ENCODE measurements at places on chromosomes 7 and 10.

DNA sequence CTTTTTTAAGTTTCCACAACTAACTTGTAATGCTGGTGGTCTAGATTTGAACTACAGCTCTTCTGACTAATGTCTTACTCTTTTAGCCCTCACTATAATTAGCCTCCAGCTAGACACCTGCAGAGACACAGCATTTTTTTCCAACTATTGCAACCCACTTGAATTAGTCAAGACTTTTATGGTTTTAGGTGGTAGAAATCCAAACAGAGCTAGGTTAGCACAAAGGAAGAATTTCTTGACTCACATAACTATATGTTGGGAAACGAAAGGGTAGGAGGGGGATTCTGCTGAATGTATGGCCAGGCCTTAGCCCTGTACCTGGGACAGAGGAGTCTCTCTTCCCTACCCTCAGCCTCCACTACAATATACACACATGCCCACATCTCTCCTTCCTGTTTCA lies 586.1 kb downstream of the INHBA start:
- DNase-seq: no peak

DNA sequence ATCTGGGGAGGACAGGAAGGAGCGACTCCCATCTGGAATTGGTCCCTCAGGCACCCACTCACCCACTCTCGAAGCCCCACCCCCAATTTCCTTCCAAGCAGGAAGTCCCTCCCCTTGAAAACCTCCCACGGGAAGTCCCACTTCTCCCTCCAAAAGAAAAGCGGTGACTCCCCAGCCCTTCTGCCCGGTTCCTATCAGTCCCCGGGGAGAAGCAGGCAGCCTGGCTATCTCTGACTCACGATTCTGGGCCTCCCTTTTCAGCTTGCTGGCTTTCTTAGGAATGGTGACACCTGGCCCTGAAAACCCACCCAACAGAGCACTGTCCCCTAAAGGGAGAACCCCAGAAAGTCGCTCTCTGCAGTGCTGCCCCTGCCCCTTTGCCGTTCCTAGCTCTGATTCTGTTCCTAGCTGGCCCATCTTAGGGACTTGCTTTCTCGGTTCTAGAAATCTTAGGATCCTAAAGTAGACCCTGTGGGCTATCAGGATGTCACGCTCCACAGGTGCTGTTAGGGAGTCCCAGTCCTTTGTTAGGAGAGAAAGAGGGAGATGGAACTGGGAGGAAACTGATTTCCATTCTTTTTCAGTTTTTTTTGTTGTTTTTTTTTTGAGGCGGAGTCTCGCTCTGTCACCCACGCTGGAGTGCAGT lies 6.0 kb downstream of the TSC22D4 start:
- no peak for DNase-seq

DNA sequence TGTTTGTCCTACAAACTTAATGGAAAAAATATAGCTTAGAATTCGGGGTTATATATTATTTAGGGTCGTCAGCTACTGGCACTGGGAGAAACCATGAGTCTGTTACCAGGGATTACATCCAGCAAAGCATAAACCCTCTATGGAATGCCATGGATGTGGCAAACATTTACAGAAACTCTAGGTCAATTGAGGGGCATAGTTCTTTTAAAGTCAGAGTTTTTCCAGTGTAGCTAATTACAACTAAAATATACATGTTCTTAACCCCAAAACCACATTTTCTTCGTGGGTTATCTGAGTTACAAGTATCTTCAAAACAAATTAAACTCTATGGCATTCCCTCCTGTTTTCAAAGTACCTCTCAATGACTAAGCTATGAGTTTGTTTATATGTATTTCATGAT lies 99.3 kb upstream of the THSD7A start:
- DNase-seq: no peak

DNA sequence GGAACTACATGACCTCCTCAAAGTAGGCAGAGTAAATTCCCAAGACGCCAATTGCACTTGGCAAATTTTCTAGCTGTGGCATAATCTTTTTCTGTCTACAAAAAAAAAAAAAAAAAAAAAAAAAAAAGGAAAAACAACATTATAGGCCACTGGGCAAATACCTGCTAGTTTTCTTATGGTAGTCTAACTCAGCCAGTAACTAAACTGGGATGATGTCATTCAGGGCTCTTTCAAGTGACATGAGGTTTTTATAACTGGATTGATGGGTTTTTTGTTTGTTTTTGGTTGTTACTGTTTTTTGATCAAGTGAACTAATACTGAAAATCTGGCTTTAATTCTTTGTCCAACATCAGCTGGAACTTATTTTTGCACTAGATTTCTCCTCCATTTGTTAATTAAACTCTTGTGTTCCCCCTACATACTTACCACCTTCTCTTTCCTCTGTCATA lies 7.4 kb upstream of the VIM start:
- no peak for DNase-seq

DNA sequence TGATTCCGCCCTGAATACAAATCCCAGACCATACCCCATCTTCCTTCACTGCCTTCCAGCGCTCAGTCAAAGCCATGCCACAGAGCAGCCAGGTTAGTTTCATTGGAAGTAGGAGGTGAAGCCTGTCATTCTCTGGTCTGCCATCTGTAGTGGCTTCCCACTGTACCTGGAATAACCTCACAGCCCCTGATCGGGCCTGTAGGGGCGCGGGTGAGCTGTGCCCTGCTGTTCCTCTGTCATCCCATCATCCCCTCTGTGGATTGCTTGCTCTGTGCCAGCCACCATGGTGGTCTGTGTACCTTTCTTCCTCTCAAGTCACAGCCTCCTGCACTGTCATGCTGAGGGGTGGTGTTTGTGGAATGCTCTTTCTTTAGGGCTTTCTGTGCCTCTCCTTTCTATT lies 155.1 kb downstream of the ZNF22 start:
- no peak for DNase-seq

- no peak for DNase-seq
Measured at GRCh38 chr10:78377356-78377755, 343.7 kb downstream of the RPS24 start.

- DNase-seq: no peak
Measured at GRCh38 chr7:150976529-150977381, 1.4 kb downstream of the KCNH2 start.

DNA sequence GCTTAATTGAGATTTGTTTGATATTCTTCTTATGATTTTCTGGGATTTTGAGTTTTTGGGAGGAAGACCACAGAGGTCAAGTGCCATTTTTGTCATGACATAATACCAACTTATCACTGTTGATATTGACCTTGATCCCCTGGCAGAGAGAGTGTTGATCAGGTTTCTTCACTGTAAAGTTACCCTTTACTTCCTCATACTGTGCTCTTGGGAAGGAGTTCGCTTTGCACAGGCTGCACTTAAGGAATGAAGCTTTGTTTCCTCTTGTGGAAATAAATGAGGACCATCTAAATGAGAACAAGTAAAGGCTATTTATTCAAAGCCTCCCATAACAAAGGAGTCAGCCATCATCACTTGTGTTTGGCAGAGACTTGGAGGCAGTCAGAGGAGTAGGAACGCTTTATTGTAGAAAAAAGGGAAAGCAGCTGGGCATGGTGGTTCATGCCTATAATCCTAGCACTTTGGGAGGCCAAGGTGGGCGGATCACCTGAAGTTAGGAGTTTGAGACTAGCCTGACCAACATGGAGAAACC lies 16.1 kb downstream of the ST7 start:
- no peak for DNase-seq

- no peak for DNase-seq
Measured at GRCh38 chr7:130939321-130940095, 205.5 kb upstream of the KLF14 start.

DNA sequence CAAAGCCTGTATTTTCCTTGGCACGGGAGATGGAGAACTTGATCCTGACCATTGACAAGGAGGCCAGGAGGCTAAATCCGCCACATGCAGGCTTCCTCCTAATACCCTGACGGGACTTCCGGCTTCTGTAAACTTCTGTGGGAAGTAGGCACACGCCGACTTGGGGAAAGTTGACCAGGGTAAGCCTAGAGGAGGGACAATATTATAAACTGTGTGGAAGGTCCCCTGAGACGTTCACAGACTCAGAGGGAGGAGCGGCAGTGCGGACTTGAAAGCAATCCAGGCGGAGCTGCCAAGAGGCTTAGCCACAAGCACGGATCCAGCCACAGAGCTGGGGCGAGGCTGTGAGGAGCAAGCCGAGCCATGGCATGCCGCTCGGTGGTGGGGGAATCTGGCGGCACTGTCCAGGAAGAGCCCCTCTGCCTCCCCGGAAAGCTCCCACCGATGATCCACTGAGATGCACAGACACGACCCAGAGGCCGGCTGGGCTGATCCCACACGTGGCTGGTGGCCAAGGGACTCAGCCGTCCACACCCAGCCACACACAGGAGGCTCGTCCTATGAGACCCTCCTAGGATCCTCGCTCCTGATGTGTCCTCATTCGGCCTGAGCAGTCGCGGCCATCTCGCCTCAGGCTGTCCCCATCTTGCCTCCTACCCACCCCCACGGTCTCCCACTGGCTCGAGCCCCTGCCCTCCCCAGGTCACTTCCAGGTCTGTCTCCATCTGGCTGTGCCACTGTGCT lies 40.0 kb upstream of the INSIG1 start:
- no peak for DNase-seq

DNA sequence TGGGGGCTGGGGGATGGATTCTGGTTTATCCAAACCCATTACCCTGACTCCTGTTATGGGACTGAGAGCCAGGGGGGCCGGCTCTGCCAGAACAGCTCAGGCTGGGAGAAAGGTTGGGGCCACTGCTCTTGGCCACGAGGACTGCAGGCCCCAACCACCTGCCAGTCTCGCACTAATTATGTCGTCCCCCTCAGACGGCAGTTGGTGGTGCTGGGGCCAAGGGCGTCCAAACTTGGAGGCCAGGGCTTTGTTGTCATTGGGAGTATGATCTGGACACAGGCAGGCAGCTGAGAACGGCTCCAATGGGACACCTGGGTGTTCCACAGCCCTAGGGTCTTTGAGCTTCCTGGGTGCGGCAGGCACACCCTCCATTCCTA lies 34.7 kb downstream of the DRGX start:
- DNase-seq: no peak

DNA sequence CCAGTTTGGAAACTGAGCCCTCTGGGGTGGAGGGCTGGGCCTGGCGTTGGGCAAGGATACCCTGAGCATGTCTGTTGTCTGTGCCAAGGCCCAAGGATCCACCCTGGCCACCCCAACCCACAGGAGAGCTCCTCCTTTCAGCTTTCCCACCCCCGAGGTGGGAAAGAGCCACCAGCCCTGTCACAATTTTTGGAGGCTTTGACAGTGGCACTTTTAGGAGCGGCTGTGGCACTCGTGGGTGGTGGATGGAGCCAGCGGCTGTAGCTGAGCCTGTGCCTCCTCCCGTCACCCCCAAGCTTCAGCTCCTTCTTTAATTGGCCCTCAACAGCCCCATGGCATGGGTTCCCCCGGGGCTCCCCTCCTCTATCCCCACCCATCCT lies 18.2 kb upstream of the ZNF862 start:
- DNase-seq: no peak

DNA sequence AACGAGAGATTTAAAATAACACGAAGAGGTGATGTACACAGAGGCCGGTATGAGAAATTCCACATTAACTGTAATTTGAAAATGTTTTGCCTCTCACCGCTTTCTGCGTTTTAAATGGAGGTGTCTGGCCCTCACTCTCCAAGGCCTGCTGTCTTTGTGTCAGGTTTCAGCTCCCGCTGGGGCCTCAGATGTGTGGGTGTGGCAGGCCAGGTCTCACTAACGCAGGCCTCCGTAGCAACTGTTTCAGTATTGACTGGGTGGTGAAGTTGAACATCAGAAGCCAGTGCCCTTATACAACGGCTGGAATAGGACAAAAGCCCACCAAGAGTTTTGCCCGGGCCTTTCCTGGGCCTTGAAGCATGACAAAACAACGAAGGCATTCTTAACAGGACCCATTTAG lies 303.1 kb downstream of the ADARB2 start:
- DNase-seq: no peak

GRCh38 chr7:28126410-28127041 lies 54.1 kb downstream of the JAZF1 start:
- no peak for DNase-seq
